ENCODE measurements at places on chromosomes 4 and X. TPM values are rescaled to one million over a fixed set of nuclear protein-coding genes. Genes with fewer than 3 reads are reported as not detected.

CPZ gene
- total RNA-seq, result not detected

STK32B gene
- not detected for total RNA-seq

ANXA5 gene
- 476 TPM for total RNA-seq

SLC10A3 gene
- 17.9 TPM for total RNA-seq

RXFP1 gene
- total RNA-seq, result 4.7 TPM

- H3K4me3 ChIP-seq, result no peak overlapping the region
- H3K27ac ChIP-seq, result no peak overlapping the region
- H3K27me3 ChIP-seq, result no peaks in the 10 kb centered on the region
- no peak for DNase-seq
- H3K4me1 ChIP-seq, result no peaks in the 10 kb centered on the region
- no peaks in the 10 kb centered on the region for H3K36me3 ChIP-seq
These were observed 36.4 kb upstream of the LCORL start for GRCh38 chr4:18057821-18058533.

DNA sequence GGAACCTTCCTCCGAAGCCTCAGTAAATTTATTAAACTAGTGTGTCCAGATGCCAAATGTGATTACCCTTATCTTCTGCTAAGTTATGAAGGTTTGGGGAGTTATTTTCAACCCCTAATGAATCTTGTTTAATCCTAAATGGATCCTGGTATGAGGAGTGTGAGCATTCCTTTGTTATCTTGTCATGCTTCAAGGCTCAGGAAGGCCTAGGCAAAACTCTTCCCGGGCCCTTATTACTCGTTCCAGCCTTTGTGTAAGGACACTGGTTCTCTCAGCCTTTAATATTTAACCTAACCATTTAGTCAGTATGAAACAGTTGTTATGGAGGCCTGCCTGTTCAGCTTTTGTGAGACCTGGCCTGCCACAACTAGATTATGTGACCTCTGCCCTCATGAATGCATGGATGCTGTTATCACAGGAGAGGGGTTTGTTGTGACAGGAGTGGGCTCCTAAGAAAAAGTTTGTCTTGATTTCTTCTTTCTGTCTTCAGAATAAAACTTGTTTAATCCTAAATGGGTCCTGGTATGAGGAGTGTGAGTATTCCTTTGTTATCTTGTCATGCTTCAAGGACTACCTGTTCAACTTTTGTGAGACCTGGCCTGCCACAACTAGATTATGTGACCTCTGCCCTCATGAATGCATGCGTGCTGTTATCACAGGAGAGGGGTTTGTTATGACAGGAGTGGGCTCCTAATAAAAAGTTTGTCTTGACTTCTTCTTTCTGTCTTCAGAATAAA is 181.7 kb downstream of the SLC39A8 start:
- no peak for DNase-seq
- H3K36me3 ChIP-seq, result no peaks in the 10 kb centered on the region
- no peaks in the 10 kb centered on the region for H3K27me3 ChIP-seq
- peaks cover 4% of the 10 kb centered on the region for H3K4me1 ChIP-seq
- no peak overlapping the region for H3K27ac ChIP-seq

- no peaks in the 10 kb centered on the region for H3K36me3 ChIP-seq
- no peak overlapping the region for H3K27ac ChIP-seq
- H3K4me1 ChIP-seq, result no peaks in the 10 kb centered on the region
These were observed 58.0 kb upstream of the SHOX start for GRCh38 chrX:572538-573124.

- peaks cover 14% of the 10 kb centered on the region for H3K4me1 ChIP-seq
- H3K27me3 ChIP-seq, result no peaks in the 10 kb centered on the region
- no peak overlapping the region for H3K4me3 ChIP-seq
- no peak for DNase-seq
These were observed 13.2 kb upstream of the S100P start for GRCh38 chr4:6680372-6681034.

DNA sequence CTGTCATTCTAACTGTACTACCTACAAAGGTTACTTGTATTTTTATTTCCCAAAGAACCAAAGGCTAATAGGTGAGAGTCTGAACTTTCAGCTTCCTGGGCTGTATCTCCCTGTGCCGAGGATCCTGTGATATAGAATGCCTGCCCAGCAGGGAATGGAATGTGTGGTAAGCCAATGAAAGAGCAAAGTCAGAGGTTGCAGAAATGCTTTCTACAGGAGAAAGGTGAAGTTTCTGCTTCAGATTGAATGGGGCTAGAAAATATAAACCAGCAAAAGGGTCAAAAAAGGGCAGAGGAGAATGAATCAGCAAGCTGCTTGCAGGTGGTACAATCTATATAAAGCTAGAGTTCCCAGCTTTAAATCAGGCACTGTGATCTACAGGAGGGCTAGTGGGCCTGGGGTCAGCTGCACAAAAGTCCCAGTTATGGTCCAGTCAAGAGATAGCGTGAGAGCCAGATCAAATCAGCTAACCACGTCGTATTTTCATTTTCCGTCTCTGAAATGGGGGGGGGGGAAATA is 146.1 kb downstream of the DCTD start:
- DNase-seq, result no peak
- no peaks in the 10 kb centered on the region for H3K36me3 ChIP-seq
- no peak overlapping the region for H3K27ac ChIP-seq
- H3K27me3 ChIP-seq, result no peaks in the 10 kb centered on the region
- H3K4me1 ChIP-seq, result no peaks in the 10 kb centered on the region

- peak overlapping the region; percentile 94 for H3K4me3 ChIP-seq
- no peak for DNase-seq
- H3K27me3 ChIP-seq, result no peaks in the 10 kb centered on the region
- H3K36me3 ChIP-seq, result no peaks in the 10 kb centered on the region
- peaks cover 25% of the 10 kb centered on the region for H3K4me1 ChIP-seq
These were observed 761 bp upstream of the FRYL start for GRCh38 chr4:48780865-48781214.

- H3K27me3 ChIP-seq, result no peaks in the 10 kb centered on the region
- no peak overlapping the region for H3K27ac ChIP-seq
- no peaks in the 10 kb centered on the region for H3K36me3 ChIP-seq
- no peak overlapping the region for H3K4me3 ChIP-seq
- H3K4me1 ChIP-seq, result no peaks in the 10 kb centered on the region
These were observed 129.4 kb downstream of the RASL11B start for GRCh38 chr4:52991472-52991871.

- peaks cover 9% of the 10 kb centered on the region for H3K36me3 ChIP-seq
- H3K27ac ChIP-seq, result no peak overlapping the region
- DNase-seq, result no peak
- no peaks in the 10 kb centered on the region for H3K4me1 ChIP-seq
These were observed 286.3 kb downstream of the PDHA2 start for GRCh38 chr4:96126227-96126626.

DNA sequence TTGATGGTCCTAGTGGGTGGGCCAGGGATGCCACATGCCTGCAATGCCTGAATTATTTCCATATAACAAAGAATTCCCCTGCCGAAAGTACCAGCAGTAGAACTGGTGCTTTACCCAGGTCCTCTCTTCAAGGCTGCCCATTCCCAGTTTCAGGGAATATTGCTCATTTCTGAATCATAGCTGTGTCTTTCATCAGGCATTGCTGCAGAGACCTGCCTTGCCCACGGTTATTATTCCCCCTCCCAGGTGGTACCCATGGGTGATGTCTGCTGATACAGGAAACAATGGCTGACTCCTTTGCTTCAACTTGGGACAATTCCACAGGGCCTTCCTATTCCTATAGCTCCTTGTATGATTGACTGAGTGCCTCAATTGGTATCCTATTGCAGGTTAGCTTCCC is 9.7 kb upstream of the IQCM start:
- peak; percentile 30 for DNase-seq
- H3K27me3 ChIP-seq, result no peaks in the 10 kb centered on the region
- H3K4me3 ChIP-seq, result no peak overlapping the region
- H3K27ac ChIP-seq, result no peak overlapping the region

- DNase-seq, result peak; percentile 78
- H3K27me3 ChIP-seq, result peaks cover 26% of the 10 kb centered on the region
These were observed 32.8 kb downstream of the CLCN4 start for GRCh38 chrX:10189317-10190268.

DNA sequence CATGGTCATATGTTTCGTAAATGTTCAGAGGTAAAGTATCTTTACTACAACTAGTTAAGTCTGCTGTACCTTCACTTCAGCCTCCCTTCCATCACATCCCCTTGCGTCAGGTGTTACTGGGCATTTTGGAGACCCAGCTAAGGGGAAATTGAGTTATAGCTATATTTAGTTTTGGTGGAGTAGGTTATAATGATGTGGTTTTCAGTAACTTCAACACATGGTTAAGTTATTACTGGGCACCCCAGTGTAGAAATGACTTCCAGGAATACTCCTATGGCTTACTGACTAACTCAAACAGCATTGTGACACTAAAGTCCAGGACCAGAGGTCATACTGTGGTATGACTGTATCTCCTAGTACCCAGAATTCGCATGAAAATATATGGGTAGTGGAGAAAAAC is 23.4 kb upstream of the ACSL1 start:
- H3K4me1 ChIP-seq, result peaks cover 13% of the 10 kb centered on the region
- H3K27ac ChIP-seq, result no peak overlapping the region
- H3K27me3 ChIP-seq, result no peaks in the 10 kb centered on the region

- no peak for DNase-seq
- peaks cover 63% of the 10 kb centered on the region for H3K27me3 ChIP-seq
- no peaks in the 10 kb centered on the region for H3K4me1 ChIP-seq
- H3K27ac ChIP-seq, result no peak overlapping the region
- no peak overlapping the region for H3K4me3 ChIP-seq
These were observed 637.8 kb downstream of the BCOR start for GRCh38 chrX:39459952-39460351.

DNA sequence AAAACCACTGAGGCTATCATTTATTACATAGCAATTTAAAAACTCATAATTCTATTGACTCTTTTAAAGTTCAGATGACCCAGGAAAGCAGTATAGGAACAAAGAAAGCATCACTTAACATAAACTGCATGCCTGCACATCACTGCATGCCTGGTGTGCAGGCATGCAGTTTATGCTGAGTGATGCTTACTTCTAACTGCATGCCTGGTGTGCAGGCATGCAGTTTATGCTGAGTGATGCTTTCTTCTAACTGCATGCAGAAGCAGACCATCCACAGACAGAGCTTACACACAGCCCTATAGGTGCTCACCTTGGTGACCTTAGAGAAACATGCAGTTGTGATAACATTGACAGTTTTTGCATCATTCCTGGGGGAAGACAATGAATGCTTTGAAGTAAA is 17.0 kb downstream of the SDAD1 start:
- H3K4me3 ChIP-seq, result no peak overlapping the region
- H3K36me3 ChIP-seq, result peaks cover 97% of the 10 kb centered on the region
- no peak for DNase-seq
- H3K27me3 ChIP-seq, result no peaks in the 10 kb centered on the region
- no peak overlapping the region for H3K27ac ChIP-seq

- peaks cover 12% of the 10 kb centered on the region for H3K4me1 ChIP-seq
- no peak for DNase-seq
- H3K27me3 ChIP-seq, result no peaks in the 10 kb centered on the region
- H3K36me3 ChIP-seq, result no peaks in the 10 kb centered on the region
These were observed 32.4 kb upstream of the BLTP1 start for GRCh38 chr4:122119739-122120138.

GRCh38 chr4:751676-752075 is 46.0 kb downstream of the PCGF3 start:
- peak; percentile 18 for DNase-seq
- no peak overlapping the region for H3K27ac ChIP-seq
- no peak overlapping the region for H3K4me3 ChIP-seq
- peaks cover 15% of the 10 kb centered on the region for H3K4me1 ChIP-seq

- peaks cover 23% of the 10 kb centered on the region for H3K4me1 ChIP-seq
- no peaks in the 10 kb centered on the region for H3K36me3 ChIP-seq
- no peak for DNase-seq
These were observed 201.7 kb downstream of the SPRY1 start for GRCh38 chr4:123598331-123598730.

DNA sequence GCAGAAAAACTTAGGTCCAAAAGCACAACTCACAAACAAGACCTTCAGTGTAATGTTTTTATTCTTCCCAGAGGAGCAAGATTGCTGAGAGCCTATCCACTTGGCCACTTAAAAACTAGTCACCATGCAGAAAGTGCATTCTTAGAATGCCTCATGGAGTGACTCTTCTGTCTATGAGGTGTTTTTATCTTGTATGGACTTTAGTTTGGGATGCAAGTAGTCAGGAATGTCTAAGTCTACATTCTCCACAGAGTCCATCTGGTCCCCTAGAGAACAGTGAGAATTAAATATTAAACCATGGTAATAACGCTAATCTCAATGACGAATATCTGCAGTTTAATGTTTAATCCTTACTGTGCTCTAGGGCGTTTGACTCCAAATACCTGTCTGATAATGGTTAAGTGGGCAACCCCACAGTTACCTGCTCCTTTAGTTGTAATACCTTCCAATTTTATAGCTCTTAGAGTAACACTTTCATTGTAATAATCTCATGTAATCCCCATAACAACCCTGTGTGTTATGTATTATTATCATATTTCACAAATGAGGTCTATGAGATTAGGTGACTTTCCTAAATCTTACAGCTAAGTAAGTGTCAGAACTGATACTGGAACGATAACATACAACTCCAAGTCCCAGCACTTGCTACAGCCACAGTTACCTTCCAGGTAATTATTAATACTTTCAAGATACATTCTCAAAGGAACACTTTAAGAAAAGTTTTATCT is 235.6 kb upstream of the JADE1 start:
- no peak overlapping the region for H3K4me3 ChIP-seq
- H3K36me3 ChIP-seq, result no peaks in the 10 kb centered on the region
- peak overlapping the region; percentile 83 for H3K27ac ChIP-seq
- peaks cover 33% of the 10 kb centered on the region for H3K4me1 ChIP-seq

DNA sequence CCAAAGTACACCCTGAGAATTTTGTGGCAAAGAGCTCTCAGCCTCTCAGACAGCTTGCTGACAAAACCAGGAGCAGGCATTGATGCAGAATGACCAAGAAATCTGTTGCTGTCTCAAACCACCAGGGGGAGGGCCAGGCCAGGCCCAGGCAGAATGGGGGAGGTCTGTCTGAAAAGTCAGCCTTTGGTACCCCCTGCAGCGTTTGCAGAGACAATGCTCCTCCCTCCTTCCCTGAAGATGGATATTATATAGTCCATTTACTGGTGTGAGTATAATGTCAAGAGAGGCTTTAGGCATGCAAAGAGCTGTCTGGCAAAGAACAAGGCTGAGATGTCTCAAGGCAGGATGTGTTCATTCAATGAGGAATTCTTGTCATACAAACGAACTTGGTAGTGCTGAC is 52.9 kb upstream of the TRPC5OS start:
- peak; percentile 14 for DNase-seq
- no peak overlapping the region for H3K4me3 ChIP-seq
- peaks cover 65% of the 10 kb centered on the region for H3K27me3 ChIP-seq
- no peaks in the 10 kb centered on the region for H3K36me3 ChIP-seq
- no peaks in the 10 kb centered on the region for H3K4me1 ChIP-seq
- H3K27ac ChIP-seq, result no peak overlapping the region
